ENCODE measurements at places on chromosomes 7 and 10. TPM values are rescaled to one million over a fixed set of nuclear protein-coding genes. Genes with fewer than 3 reads are reported as not detected.

INMT gene
- 17.8 TPM for total RNA-seq

HOXA7 gene
- 0.44 TPM for total RNA-seq

ZNF736 gene
- total RNA-seq: 8.9 TPM

CRPPA gene
- 2.9 TPM for total RNA-seq

DLG5 gene
- total RNA-seq: 64.1 TPM

CEP55 gene
- 1.3 TPM for total RNA-seq

NAT16 gene
- total RNA-seq: not detected

PDK4 gene
- total RNA-seq: under 0.01 TPM

SLC13A4 gene
- total RNA-seq: 0.14 TPM

IFIT1B gene
- not detected for total RNA-seq

DPCD gene
- total RNA-seq: 24.6 TPM

CDK1 gene
- total RNA-seq: 82.0 TPM

HABP2 gene
- not detected for total RNA-seq

SFTPD gene
- not detected for total RNA-seq

PIK3AP1 gene
- 0.43 TPM for total RNA-seq

INA gene
- 3.7 TPM for total RNA-seq

PDZD7 gene
- total RNA-seq: 0.57 TPM

BPGM gene
- total RNA-seq: 28.2 TPM

SUN3 gene
- total RNA-seq: not detected

C7orf33 gene
- total RNA-seq: not detected

LEP gene
- total RNA-seq: not detected

RBM33 gene
- 31.4 TPM for total RNA-seq

MXI1 gene
- total RNA-seq: 4.3 TPM

CLDN3 gene
- total RNA-seq: not detected

FGL2 gene
- total RNA-seq: 0.14 TPM

FXYD4 gene
- total RNA-seq: not detected

CCDC7 gene
- total RNA-seq: 7.4 TPM

CPEB3 gene
- 0.86 TPM for total RNA-seq

CYP2C19 gene
- not detected for total RNA-seq

NANOS1 gene
- 0.66 TPM for total RNA-seq

AGBL3 gene
- 0.22 TPM for total RNA-seq

TAS2R5 gene
- 0.57 TPM for total RNA-seq

CYP26A1 gene
- not detected for total RNA-seq

Measured in placental pericyte (primary cell).